ENCODE measurements at places on chromosomes 5 and 9. TPM values are rescaled to one million over a fixed set of nuclear protein-coding genes. Genes with fewer than 3 reads are reported as not detected.

The NFIL3 gene
- 100 TPM for total RNA-seq

DNA sequence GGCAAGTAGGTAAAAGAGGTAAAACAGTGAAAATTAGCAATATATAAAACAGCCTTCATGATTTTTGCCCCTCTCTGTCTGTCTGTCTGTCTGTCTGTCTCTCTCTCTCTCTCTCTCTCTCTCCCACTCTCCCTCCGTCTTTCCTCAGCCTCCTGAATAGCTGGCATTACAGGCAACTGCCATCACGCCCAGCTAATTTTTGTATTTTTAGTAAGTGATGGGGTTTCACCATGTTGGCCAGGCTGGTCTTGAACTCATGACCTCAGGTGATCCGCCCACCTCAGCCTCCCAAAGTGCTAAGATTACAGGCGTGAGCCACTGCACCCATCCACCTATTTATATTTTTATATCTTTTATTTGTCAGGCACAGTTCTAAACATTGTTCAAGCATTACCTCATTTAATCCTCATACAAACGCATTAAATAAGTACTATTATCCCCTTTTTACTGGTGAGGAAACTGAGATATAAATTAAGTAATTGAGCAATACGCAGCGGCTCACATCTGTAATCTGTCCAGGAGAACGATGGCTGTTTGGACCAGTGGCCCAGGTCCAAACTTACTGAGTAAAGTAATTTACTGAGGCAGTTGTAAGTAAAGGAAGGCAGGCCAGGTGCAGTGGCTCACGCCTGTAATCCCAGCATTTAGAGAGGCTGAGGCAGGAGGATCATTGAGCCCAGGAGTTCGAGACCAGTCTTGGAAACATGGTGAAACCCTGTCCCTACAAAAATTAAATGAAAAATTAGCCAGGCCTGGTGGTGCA lies 60.9 kb downstream of the UBE2R2 start:
- DNase-seq, result no peak

DNA sequence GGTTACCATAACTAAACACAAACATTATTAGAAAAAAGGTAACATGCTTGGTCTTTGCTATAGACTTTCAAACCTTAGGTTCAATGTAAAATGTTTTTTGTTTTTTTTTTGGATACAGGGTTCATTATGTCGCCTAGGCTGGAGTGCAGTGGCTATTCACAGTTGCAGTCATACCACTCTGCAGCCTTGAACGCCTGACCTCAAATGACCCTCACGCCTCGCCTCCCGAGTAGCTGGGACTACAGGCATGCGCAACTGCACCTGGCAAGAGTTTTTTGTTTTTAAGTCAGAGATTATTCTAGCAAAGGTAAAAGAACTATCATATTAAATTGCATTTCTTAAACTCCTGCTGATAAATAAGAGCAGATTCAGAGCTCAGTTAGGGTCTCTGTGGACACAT lies 55.1 kb upstream of the NR5A1 start:
- no peak for DNase-seq

DNA sequence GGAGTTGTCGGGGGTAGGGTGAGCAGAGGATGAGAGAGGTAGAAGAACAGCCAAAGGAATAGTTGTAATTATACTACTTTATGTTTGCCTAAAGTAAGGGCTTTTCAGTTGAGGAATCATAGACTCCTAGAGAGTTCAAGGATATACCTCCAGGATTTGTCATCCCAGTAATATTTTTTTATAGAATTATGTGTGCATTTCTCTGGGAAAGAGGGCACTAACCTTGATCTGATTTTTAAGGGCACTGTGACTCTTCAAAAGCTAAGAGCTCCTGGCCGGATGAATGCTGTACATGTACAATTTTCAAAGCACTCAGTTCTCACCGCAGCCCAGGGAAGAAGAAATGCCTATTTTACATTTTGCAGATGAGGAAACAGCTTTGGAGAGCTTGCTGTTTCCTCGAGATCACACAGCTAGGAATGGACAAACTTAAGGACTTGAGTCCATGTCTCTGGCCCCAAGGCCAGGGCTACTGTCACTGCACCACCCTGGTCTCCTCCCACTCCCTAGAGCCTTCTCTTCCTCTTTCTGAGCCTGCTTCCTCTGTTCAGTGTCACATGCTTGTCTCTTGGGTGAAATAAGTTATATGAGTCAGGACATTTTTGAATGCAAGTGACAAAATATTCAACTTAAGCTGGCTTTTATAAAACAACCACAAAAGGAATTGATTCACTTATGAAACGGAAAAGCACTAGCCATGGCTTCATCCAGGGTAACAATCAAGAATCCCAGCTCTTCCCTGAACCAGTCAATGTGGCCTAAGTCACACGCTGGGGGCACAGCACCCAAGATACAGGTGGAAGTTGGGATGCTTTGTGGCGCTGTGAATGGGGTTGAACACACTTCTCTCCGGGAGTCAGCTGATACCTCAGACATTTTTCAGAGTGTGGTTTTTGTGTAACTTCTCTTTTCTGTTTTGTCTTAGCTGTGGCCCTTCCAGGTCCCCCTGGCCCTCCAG lies 45.7 kb upstream of the TGFBR1 start:
- DNase-seq, result peak; percentile 47

All from activated CD4-positive, alpha-beta memory T cell treated with anti-CD3 and anti-CD28 coated beads, Interleukin-2, amount 10 ng/mL, durations not matched to agents 7 days and 5 days (primary cell).